ENCODE measurements at places on chromosomes 5 and 9.

GRCh38 chr5:37576552-37576951 is 197.4 kb downstream of the WDR70 start:
- no peak for DNase-seq

DNA sequence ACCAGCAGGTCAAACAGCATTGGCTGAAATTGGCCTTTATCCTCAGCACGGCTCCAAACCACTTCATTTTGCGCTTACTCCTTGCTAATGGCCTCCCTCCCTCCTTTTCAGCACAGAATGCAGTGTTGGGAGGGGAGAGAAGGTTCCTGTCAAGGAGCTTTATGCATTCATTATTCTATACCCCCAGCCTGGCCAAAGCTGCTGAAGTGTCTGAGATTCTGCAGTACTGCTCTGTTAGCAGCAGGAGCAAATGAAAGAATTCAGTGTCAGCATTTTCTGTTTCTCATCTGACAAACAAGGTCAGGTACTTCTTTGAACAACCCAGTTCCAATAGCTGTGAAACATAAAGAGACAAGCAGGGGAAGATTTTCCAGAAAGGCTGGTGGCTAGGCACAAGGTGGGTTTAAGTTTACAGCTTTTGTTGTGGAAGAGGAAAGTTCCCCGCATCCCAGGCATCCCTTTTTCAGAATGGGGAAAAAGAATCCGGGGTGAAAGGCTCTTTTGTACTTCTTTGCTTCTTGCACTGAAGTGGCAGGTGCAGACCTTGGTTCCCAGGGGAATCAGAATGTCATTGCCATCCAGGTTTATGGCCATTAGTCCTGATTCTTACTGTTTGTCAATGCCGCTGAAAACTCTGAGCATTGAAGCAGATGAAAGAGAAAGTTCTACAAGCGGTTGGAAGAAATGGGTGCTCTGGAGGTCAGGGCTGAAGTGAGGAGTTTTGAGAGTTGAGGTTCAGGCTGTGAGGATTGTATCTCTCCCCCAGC is 109.3 kb upstream of the APC start:
- no peak for DNase-seq

GRCh38 chr5:92923885-92924284 is 657.1 kb downstream of the NR2F1-AS1 start:
- no peak for DNase-seq

DNA sequence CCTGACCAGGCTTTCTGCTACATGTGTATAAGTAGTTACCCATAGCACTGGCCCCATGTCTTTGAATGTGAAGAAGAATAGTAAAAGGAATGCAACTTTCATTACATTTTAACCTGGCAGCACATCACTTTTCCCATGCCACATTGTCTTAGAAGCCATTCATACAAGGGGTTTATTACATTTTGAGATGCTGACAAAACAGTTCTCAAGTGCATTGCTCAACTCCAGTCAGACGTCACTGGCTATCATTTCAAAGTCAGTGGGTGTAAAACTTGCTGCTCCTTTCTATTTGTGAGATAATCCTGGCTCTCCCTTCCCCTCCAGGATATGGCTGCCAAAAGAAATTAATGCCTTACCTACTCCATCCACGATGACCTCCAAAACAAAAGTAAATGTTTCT is 97.0 kb upstream of the VCAN start:
- no peak for DNase-seq

DNA sequence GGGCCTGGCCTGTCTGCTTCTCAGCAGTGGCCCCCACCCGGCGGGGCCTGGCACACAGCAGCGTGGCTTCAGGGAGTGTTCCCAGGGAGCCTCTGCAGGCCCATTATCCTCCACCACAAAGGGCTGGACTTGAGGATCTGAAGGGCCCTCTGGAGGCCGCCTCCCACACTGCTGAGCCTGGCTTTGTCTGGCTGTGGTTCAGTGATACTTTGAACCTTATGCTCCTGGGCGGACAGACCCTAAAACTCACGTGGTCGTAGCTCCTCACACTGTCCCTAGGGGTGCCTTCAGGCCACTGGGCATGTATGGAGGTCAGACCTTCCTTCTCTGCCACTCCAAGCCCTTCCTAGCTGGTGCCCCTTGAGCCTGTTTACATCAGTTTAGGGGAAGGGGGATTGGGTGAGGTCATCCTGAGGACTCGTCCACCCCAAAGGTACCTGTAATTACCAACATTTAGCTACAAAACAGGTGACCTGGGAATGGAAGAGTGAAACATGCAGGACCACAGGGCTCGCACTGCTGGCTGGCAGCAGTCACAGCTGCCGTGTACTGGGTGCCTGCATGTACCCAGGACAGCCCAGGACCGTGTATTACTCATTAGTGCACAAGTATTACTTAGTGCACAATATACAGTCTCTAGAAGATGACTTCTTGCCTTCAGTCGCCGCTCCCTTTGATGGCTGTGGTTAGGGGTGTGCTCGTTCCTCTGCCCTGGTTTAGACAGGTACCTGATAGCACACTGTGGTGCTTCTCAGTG is 8.5 kb downstream of the GRHPR start:
- DNase-seq, result no peak

Measured in NCI-H446 (cell line).